Forelimb muscle (tissue), 1 donor: ENCODE measurements at places on chromosomes 1 and 21. TPM values are rescaled to one million over a fixed set of nuclear protein-coding genes. Genes with fewer than 3 reads are reported as not detected.

- DNase-seq, result no peak
Observed at GRCh38 chr1:31572323-31573104, 3.8 kb upstream of the TINAGL1 start.

DNA sequence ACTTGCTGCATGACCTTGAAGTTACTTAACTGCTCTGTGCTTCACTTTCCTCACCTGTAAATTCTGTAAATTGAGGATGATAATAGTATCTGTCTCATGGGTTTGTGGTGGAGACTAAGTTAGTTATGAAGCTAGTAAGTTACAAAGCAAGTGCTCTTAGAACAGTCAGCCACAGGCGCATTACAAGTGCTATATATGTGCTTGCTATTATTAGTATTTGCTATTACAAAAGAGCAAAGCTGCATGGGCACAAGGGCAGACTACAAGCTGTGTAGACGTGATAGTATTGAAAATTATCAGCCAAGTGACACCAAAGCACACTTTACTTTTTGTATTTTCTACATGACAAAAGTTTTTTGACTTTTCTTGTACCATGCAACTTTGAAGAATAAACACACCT, 150.9 kb upstream of the CTTNBP2NL start:
- no peak for DNase-seq

DNA sequence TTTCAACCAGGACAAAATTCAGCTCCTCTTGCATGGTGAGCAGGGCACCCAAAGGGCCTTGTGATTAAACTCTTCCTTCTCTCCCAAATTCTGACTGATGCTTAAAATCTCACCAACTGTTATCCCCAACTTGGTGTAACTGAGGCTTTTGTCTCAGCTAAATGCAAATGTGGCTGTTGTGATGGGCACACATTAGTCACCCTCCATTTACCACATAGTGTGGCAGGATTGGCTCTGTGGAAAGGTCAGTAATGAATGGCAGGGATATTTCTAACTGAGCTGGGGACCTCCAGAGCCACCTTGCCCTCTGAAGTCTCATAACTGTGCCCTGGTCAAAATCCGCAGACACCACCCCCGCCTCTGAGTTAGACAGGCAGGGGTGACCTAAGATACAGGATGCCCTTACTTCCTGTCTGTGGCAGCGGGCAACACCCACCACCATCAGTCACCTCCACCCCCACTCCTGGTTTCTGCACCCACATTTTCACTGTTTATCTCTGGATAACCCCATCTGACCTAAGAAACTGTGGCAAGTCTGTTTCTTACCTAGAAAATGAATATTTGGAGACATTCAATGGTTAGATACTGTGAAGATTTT, 25.4 kb upstream of the RGS16 start:
- DNase-seq, result no peak

- no peak for DNase-seq
Observed at GRCh38 chr1:115457289-115457688, 119.2 kb upstream of the NGF start.

- DNase-seq, result no peak
Observed at GRCh38 chr1:11784993-11785769, 20.6 kb downstream of the MTHFR start.

The LAMB3 gene
- 0.70 TPM for polyA plus RNA-seq

DNA sequence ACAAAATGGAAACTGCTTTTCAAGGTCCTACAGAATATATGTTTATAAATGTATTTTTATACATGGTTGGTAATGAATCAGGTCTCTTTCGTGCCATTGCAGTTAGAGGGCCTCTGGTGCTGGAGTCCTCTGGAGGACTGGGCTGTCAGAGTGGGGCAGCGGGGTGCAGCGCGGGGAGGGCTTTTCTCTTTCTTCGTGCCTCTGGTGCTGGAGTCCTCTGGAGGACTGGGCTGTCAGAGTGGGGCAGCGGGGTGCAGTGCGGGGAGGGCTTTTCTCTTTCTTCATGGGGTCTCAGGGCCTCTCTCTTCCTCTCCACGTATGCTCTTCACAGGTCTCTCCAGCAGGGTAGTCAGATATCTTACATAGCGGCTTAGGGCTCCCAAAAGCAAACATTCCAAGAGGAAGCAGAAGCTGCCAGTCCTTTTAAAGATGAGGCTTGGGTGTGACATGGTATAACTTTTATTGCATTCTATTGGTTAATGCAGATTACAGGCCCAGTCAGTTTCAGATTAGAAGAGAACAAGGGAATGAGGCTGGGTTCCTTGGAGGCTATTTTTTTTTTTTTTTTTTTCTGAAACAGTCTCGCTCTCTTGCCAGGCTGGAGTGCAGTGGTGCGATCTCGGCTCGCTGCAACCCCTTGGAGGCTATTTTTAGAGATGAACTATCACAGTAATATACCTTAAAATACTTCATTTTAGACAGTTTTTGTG, 13.1 kb downstream of the SDCCAG8 start:
- DNase-seq, result no peak

DNA sequence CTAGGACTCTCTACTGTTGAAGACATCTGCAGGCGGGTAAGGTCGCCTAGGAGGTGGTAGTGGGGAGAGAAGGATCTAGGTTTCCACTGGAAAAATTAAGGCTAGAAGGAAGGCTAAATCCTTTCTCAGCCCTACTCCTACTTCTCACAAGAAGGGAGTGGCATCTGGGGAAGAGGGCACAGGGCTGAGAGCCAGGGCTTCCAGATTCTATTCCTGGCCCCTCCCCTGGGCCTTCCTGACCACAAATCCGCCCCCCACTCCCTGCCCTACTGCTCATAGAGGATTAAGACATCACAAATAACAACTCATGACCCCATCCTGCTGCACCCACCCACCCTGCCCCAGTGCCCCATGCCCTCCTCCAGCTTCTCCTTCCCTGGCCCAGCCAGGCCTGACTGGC, 2.5 kb downstream of the PHLDA3 start:
- DNase-seq, result no peak

The AIRE gene
- not detected for polyA plus RNA-seq

DNA sequence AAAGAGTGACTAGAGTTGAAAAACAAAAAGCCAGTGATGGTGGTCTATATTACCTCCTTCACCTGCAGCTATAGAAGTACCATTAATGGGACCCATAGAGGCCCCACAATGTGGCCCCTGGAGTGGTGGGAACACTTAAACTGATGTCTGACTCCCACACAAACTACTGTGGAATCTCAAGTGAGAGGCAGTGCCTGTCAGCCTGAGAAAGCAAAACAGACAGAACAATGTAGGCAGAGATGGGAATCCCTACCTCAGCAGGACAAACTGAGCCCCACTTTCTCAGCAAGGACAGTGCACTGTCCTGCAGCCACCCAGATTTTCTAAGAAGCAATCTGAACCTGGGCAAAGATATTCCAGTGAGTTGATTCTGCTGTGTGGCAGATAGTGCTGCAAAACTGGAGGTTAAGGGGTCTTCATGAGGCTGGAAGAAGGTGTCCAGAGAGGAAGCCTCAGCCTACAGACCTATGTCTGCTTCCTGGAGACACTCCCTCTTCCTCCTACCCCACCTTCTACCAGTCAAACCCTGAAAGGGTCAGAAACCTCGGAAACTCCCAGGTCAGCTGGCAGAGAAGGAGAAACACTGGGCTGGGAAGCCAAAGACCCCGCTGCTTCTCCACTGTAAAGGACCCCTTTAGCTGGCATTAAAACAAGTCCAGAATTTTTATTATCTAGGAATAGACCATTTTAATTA, 228.7 kb downstream of the C1orf94 start:
- DNase-seq, result no peak

GRCh38 chr1:69657971-69658370, 90.2 kb downstream of the LRRC7 start:
- DNase-seq, result no peak

The MEF2D gene
- polyA plus RNA-seq, result 78.6 TPM

The VANGL1 gene
- 5.9 TPM for polyA plus RNA-seq

- DNase-seq, result no peak
Observed at GRCh38 chr21:29436143-29436542, 137.4 kb downstream of the BACH1 start.

- no peak for DNase-seq
Observed at GRCh38 chr1:156836041-156836654, 19.5 kb upstream of the SH2D2A start.

The DBT gene
- 10.9 TPM for polyA plus RNA-seq

DNA sequence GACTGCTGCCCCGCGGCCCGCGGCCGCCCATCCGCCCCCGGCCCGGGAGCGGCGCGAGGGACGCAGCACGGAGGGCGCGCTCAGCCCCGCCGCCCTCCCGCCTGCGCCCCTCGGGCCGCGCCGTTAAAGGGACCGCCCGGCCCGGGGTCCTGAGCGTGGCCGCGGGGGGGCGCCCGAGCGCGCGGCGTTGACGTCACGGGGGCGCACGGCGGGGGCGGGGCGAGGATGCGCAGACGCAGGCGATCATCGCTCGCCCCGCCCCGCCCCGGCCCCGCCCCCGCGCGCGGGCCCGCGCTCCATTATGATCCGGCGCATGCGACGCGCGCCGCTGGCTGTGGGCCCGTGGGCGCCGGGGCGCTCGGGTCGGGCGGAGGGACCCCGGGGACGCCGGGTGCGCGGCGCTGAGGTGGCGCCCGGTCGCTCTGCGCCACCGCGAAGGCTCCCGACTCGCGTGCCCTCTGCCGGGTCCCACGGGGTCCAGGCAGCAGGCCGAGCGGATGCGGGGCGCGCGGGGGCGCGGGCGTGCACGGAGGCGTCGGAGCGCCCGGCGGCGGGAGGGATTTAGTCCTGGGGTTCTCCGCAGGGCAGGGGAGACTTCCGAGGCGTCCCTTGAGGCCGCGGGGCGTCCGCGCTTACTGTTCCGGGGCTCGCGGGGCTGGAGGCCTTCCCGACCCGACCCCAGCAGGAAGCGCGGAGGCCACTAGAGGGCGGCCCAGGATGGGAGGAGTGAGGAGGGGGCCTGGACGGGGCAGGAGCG, at the start of gene DVL1:
Gene DVL1, minus strand, starts transcription at position 163 of the 757 bp plus-strand sequence. CDS start 353 bp downstream, outside the sequence.
- no peak for DNase-seq

- no peak for DNase-seq
Observed at GRCh38 chr21:42845296-42845965, 33.9 kb downstream of the WDR4 start.

- DNase-seq, result no peak
Observed at GRCh38 chr1:157403608-157404007, 148.7 kb downstream of the FCRL5 start.

- no peak for DNase-seq
Observed at GRCh38 chr21:33403128-33403785, at the start of gene IFNGR2. Gene IFNGR2, plus strand, starts transcription at chr21:33403413. Its CDS starts 131 bp downstream, at chr21:33403544.

The TEDDM1 gene
- 0.11 TPM for polyA plus RNA-seq

DNA sequence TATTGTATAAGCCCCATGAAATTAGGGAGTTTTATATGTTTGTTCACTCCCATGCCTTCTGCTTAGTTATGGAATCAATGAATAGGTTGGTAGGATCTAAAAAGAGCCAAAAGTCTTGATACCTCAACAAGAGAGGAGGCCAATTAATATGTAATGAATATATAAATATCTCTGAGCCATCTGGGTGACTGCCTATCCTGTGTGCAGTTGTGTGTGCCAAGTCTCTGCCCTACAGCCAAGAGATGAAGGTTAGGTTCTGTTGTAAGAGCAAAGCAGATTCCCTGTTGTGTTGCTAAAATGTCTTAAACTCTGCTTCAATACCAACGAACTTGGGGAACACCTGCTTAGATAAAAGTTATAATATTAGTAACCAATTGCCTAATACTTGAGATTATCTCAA, 61.8 kb upstream of the GORAB start:
- DNase-seq, result no peak

The TAS1R1 gene
- polyA plus RNA-seq, result 5.5 TPM

- no peak for DNase-seq
Observed at GRCh38 chr1:232600424-232601258, 29.3 kb downstream of the SIPA1L2 start.

GRCh38 chr1:109630898-109631512, 11.4 kb downstream of the AMPD2 start:
- DNase-seq, result no peak

GRCh38 chr1:216641669-216642460, 81.4 kb downstream of the ESRRG start:
- no peak for DNase-seq

DNA sequence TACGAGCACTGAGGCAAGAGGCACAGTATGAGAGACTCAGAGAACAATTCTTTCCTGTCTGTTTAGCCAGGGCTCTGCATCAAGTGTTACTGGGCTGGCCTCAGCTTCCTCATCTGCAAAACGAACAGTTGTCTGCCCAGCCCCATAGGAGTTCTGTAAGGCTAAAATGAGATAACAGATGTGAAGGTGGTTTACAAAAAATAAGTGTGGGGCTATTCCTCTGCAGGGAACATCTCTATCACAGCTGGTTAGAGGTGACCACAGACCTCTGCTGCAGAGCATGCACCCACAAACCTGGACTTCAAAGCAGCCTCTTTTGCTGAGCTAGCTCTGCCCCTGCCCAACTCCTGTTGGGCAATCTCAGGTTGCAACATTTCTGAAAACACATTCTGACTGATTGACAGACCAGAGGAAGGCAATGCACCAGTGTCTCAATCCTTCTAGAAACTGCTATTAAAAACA, 10.5 kb upstream of the OLIG1 start:
- DNase-seq, result no peak

The SYT11 gene
- 14.1 TPM for polyA plus RNA-seq

DNA sequence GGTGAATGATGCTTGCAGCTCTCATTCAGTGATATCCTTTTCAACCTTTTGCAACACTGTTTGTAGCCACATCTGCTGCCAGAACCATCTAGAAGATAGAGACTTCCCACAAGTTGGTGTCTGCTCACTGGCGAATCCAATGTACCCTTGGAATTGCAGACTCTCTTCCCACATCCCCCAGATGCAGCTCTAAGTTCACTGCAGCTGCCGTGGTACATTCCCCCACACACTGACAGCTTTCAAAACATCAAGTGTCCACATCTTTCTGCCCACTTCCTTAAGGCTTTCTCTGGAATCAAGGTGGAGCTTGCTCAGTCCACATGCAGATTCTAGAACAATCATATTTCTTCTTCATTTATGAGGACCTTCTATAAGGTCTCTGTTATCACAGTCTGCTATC, 99.2 kb downstream of the PLPPR4 start:
- DNase-seq, result no peak
